ENCODE measurements at places on chromosomes 16 and 17.
A peak's percentile ranks its signal among the peaks of the same experiment; 100 is the strongest.

GRCh38 chr17:80665792-80666191, 121.2 kb downstream of the RPTOR start:
- DNase-seq: no peak

DNA sequence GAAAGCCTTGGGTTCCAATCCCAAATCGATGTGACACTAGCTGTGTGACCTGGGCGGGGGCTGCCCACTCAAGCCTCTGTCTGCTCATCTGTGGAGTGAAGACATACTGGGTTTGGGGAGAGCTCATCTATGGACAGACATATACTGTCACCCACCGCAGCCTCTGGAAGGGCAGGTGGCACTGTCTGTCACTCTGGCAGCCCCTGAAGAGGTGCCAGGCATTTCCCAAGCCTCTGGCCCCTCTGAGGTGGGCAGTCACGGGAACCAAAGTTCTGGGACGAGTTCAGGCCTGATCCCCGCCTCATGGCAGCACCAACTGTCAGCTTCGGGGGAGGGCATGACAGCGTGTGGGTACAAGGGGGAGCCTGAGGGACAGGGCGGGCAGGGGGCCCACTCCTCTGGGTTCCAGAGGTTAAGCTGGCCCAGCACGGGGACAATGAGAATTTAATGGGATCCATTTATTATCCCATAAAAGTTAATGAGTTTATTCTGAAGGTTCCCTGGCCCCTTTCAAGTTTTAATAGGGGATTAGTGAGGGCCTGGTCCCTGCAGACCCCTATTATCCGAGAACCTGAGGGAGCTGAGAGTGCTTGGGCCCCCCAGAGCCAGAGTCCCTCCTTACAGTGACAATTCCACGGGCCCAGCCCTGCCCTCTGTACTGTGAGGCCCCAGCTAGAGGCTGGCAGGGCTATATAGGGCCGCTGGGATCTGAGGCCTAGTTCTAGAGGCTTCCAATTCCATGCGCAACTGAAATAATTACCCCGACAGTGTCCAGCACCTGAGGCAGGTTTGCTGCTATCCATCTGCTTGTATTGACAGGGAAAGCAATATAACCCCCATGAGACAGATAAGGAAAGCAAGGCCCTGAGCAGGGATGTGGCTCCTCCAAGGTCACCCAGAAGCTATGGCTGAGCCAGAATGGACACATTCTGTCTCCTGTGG, 18.8 kb downstream of the SEZ6 start:
- no peak for DNase-seq

DNA sequence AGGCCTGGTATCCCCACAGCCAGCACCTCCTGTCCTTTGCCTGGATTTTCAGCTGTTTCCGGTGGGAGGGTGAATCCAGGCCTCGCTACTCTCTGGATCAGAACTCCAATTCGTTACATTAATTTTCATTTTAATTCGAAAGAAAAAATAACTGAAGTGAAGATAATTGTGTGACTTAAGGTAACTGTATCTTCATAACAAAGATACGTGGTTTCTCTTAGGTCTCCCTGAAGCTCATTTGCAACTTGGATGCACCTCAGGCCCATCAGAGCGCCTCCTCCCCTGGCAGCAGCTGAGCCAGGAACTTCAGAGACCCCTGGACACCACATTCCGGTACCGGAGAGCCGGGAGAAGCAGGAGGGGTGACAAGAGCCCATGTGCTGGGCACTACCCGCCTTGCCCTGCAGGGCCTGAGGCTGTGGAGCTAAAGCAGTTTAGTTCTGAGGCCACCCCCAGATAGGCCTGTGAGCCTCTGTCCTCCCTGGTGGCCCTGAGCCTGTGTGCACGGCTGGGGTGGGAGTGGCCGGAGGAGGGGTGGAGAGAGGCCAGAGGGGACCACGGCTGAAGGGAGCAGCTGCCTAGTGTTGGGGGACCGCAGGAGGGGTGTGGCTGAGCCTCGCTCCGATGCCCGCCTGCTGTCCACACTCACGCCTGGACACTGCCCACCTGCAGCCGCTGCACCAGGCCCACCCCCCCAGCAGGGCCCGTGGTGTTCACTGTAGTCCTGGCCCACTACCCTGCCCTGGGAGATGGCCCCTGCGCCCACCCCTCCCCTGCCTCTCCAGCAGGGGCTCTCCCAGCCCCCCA, 11.4 kb upstream of the DUS1L start:
- DNase-seq: no peak

DNA sequence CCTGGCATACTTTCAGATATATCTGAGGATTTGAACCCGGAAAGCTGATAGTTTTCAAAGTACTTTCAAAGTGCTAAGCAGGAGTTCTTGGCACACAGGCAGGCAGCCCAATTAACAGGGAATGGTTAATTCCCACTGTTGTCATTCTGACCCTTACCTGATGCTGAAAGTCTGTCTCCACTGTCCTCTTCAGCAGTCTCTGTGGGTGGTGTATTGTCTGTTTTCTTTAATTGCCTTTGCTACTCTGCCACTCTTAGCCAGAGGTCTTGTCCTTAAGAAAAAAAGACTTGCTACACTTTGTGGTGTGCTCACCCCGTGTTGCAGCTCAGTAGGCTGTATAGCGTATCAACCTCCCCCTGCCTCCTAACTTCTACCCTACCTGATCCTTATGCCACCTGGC, 63.2 kb upstream of the SLC12A3 start:
- no peak for DNase-seq

- DNase-seq: no peak
These were observed 12.0 kb downstream of the PRR11 start for GRCh38 chr17:59167571-59168001.

DNA sequence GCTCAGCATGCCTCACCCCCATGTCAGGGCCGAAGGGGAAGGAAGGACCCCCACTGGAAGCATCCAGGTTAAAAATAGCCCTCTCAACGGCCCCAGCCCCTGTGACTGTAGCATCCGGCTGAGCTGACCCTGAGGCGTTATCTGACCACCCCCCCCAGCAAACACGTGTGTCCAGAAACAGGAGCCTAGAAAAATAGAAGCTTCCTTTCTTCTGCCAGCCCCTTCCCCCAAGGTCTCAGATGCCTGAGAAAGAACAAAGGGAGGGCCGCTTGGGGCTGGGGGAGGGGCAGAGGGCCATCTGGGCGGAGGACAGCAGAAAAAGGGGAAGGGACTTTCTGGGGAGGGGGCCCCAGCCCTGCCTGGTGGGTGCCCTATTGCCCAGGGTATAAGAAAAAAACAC, 55.8 kb downstream of the ACTG1 start:
- no peak for DNase-seq

- peak; percentile 59 for DNase-seq
These were observed 32.7 kb upstream of the LITAF start for GRCh38 chr16:11619327-11619851.

- DNase-seq: no peak
These were observed 5.1 kb downstream of the TBX21 start for GRCh38 chr17:47738178-47738577.

DNA sequence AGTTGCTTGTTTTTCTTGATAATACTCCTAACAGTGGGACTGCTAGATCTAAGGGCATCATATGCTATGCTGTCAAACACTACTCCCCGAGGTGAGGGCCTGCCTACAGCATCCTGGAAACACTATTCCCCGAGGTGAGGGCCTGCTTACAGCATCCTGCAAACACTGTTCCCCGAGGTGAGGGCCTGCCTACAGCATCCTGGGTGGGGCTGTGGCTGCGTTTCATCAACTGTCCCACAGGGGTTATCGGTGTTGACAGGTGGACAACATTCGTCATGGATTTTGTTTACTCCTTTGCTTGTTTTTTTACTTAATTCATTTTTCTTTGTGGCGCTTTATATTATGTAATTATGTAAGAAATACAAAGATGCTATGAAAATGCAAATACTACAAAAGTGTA, 22.5 kb downstream of the NPRL3 start:
- DNase-seq: no peak

DNA sequence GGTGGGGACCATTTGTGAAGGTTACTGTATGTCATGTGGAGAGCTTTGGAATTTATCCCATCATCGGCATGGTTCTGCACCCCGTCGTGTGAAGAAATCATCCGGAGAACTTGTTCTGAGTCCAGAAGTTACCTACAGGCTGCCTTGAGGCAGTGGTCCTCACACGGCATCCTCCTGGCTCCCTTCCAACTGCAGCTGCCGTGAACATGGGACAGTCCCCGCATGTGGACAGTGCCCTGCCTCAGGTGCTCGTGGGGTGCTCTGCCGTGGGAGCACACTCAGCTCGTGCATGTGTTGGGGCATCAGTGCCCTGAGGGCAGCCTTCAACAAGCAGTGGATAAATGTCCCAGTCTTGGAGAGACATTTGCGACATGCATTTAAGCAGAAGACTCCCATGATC, 188.7 kb downstream of the KATNIP start:
- DNase-seq: no peak

GRCh38 chr17:29927546-29927945, 2.5 kb downstream of the SSH2 start:
- no peak for DNase-seq

GRCh38 chr17:33284022-33284421, 9.1 kb downstream of the ASIC2 start:
- no peak for DNase-seq

DNA sequence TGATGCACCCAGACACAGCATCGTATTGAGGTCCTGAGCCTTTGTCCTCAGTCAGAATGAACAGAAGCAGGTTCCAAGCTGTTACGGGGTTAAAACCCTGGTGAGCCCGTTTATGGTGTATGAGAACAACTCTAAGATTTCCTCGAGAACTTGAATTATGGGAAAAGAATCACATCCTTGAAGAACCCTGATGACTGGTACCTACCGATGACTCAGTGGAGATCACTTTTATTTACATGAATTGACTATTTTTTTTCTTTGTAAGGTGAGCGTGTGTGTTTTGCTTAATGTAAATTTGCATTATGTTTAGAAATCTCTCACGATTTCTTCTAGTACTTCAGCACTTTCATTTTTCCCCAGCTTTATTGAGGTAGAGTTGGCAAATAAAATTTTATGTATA, 3.3 kb upstream of the KRTAP4-4 start:
- DNase-seq: no peak

- DNase-seq: no peak
These were observed 4.9 kb downstream of the BCL7C start for GRCh38 chr16:30888856-30889499.

DNA sequence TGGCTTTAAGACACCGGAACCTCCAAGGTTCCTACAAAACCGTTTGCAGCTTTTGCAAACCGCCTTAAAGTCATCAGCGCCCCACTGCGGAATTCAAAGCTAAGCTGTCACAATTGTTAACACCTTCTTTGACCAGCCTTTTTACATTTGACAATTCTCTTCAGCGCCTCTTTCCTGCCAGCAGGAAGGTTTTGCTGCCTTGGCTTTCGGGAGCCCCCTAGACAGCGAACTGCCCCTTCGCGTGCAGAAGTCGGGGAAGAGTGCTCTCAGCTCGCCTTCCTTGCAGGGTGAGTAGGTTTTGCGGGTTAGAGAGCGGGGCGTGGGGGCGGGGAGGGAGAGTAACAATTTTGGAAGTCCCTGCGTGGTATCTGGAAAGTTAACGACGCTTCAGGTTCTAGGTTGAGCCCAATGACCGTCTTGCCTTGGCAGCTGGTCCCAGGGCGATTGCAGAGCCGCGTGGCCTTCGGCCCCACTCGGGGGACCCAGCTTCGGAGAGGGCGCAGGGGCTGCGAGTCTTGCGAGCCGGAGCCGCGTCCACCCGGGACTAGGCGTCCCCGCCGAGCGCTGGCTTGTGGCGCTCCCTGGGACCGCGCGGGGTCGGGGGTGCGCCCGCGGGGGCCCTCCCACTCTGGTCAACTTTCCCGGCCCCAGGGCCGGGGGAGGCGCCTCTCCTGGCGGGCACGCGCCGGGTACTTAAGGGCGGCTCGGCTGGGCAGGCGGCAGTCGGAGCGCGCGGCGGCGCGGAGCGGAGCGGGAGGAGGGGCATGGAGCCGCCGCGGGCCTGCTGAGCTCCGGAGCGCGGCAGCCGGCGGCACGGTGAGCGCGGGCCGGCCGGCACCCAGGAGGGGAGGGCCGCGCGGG, at the start of gene HAS3:
Gene HAS3, plus strand, starts transcription at position 153 of the 861 bp plus-strand sequence. CDS start 3,743 bp downstream, outside the sequence.
- DNase-seq: peak; percentile 47

GRCh38 chr16:88831838-88832237, 20.1 kb upstream of the APRT start:
- DNase-seq: no peak

DNA sequence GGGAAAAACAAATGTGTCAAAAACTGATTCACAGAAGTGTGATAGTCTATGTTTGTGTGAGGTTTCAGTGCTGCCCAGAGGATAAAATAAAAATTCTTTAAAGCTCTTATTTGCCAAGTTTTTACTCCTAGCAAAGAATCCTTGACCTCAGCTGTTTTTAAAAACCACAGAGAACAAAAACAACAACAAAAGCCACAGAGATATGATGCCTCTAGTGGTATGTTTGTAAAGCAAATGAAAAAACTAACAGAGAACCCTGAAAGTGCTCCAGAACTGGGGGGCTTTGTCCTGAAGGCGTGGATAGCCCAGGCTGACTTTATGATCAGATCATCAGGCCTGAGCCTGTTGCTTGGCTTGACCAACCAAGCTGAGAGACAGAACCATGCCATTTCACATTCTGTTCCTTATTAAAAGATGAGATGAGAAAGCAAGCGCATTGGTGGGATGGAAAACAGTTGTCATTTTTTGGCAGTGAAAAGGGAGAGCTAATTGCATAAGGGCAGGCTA, 411.0 kb downstream of the CPPED1 start:
- DNase-seq: no peak

DNA sequence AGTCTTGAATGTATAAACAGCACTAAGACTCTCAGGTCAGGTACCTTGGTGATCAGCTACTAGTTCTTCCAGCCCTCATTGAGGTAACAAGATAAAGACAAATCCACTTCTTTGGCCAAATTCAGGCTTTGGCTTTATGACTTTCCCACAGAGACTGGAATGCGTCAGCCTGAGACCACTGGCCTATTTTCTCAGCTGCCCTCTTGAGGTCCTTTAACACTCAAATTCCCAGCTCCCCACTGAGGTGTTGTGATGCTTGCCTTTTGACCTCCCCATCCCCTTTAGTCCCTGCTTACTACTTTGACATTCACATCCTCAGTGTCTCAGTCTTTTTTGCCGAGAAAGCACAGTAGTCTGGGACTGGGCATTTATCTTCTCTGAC, 10.6 kb downstream of the TNFAIP1 start:
- no peak for DNase-seq

Data from activated CD4-positive, alpha-beta memory T cell treated with anti-CD3 and anti-CD28 coated beads for 36 hours (primary cell).